SK-N-SH (cell line): ENCODE measurements at places on chromosomes 12 and 14.

DNA sequence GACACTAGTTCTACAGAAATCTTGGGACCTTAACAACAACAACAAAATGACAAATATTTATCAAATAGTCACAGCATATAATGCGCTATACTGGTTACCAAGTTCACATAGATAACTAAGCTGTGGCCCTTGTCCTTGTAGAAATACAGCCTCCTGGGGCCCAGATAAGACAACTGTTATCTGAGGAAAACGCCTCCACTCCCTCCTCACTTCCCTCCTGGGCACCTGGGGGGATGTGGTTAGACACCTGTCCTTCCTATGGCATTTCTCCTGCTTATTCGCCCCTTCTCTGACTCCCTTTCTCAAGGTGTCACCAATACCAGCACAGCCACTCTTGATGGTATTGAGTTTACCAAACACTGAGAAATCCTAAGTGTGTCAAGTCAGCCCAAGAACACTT lies 419.4 kb downstream of the RAD51B start:
- DNase-seq, result no peak

GRCh38 chr14:75240781-75241180 lies 37.8 kb upstream of the FOS start:
- no peak for DNase-seq

DNA sequence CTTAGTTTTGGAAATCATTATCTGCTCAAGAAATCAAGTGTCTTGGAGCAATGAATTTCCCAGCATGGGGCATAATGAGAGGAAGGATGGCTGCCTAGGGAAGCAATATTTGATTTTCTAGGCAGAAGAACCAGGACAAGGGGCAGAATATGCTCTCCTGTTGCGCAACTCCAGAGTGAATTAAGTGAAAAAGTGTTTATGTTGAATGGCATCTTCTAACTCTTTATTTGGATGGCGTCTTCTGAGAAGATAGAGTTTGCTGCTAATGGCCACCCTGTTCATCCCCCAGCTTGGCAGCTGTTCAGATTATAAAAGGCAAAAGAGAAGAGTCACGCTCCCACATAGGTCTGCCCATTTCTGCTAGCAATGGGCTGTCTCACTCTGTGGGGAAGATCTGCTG lies 1278.1 kb downstream of the AACS start:
- DNase-seq, result no peak

DNA sequence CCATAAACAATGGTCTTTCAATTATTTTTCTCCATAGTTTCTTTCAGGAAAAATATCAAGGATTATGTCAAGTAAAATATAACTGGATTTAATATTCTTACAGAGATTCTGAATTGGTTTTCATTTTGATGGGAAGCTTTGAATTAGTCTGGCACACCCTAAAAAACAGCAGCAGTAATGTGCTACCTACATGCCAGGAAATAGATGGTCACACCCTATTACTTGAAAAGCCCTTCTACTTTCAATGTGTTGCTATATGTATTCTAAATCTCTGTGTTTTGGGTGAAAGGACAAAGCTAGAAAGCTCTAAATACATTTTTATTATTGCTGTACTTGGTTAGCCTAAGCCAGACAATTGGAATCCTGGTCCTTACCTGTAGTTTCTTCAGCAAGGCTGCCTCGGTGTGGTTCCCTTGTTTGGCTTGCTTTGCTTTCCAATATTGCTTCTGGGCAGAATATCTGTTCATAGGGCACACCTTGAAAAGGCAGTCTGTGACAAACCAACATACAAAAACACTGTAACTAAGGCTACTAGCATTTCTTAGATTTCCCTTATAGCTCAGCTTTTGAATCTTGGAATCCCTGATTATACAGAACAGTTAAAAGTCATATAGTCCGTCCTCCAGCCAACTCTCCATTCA lies 107.6 kb downstream of the ITPR2 start:
- no peak for DNase-seq

DNA sequence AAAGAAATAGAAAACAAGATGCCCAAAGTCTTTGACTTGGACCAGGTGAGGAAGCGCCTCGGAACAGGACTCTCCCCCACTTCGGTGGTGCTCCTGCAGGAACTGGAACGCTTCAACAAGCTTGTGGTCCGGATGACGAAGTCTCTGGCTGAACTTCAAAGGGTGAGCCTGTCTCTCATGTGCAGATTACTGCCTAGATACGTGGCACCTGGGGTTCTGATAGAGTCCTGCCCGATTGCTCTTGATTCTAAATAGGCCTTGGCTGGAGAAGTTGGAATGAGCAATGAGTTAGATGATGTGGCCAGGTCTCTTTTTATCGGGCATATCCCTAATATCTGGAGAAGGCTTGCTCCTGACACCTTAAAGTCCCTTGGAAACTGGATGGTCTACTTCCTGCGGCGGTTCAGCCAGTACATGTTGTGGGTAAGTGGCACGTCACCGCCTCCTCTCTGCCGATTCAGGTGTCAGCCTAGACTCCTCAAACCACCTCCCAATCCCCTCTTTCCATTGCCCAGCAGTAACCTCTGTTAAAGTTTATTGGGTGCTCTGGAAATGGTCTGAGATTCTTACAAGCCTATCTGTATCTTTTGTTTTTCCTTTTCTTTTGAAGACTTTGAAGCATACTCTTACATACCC lies 40.8 kb downstream of the CCDC92 start:
- DNase-seq, result no peak

- no peak for DNase-seq
Observed at GRCh38 chr12:108634341-108634751, 652 bp upstream of the SELPLG start.

DNA sequence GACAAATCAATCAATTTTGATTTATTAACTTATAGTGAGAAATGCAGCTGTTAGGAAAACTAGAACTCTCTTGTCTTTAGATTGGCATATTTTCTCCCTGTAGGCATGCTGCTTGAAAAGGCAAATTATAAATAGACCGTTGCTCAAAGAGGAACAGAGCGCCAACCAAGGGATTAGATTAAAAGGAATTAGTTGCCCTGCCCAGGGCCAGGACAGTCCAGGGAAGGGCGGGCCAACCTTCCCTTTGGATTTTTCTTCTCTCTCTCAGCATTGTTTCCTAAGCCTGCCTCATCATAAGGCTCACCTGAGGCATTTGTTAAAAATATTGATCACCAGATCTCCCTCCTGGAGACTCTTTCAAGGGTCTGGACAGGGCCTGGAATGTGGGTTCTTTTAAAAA lies 8.6 kb downstream of the CIPC start:
- DNase-seq, result no peak
